Muscle of arm (tissue), 14 donors: ENCODE measurements at places on chromosomes 12 and 14.

GRCh38 chr12:124778411-124778810, 85.3 kb downstream of the SCARB1 start:
- no peak for DNase-seq

GRCh38 chr12:80551897-80552296, 107.9 kb downstream of the PTPRQ start:
- peak; percentile 35 for DNase-seq

DNA sequence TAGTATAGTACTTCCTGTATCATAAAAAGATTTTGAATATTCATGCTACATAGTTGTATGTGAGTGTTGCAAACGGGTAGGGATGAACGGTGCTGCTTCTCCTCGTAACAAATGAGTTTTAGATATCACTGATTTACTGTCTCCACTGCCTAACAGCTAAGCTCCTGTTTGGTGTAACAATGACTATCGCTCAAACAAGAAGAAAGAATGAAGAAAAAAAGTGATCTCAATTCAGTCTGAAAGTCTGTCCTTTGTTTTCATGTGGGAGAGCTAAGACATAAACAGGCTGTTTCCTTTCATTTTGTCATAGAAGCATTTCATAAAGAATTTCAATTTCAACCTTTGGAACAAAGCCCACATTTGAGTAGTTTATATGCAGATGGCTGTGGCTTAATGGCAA, 26.1 kb upstream of the RTRAF start:
- peak; percentile 55 for DNase-seq

GRCh38 chr12:104048811-104049210, 1.2 kb downstream of the GLT8D2 start:
- no peak for DNase-seq

- DNase-seq: no peak
Observed at GRCh38 chr12:104750061-104750460, 208.0 kb downstream of the SLC41A2 start.

- no peak for DNase-seq
Observed at GRCh38 chr14:65906344-65906743, 493.8 kb downstream of the FUT8 start.

DNA sequence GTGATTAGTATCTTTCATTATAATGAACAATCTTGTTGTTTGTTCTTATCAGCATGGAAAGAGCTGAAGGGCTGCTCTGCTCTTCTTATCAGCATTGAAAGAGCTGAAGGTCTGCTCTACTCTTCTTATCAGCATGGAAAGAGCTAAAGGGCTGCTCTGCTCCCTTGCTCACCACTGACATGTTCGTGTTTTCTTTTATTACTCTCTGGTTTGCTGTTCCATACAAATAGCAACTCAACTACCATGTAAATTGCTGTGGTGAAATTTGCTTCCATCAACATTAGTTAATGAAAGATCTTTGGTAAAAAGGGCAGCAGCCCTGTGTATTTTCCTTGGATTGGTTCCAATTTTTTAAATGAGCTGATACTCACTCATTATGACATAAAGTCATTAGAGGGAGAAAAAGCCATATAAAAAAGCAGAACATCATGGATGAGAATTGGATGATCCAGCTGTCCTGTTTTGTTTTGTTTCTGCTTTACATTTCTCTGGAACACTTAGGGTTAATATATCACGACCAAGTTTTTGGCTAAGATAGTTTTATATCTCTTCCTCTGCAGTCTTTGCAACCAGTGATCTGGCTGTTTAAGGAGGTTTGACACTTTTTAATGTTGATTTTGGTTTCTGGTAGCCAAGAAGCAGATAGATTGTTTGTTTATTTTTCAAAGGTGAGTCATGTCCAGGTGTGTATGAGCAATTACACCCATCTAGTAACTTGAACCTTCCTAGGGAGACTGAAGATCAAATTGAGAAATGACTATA, 356.6 kb downstream of the CEP128 start:
- DNase-seq: no peak

DNA sequence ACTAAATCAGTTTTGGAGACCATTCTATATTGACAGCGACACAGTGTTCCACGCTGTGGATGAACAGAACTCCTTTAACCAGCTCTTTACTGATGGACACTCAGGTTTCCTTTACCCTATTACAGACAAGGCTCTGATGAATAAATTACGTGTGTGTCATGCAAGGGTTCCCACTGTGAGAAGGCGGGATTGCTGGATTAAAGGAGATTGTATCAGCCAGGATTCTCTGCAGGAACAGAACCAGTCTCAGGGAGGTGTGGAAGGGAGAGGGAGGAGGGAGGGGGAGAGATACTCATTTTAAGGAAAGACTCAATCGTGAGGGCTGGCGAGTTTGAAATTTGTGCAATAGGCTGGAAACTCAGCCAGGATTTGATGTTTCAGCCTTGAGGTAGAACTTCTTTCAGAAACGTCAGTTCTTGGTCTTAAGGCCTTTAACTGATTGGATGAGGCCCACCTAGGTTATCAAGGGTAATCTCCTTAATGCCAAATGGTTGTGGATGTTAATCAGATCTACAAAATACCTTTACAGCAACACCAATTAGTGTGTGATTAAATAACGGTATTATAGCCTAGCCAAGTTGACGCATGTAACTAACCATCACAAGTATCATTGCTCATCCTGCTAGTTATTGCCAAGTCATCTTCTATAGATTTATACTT, 104.0 kb downstream of the GCH1 start:
- no peak for DNase-seq

DNA sequence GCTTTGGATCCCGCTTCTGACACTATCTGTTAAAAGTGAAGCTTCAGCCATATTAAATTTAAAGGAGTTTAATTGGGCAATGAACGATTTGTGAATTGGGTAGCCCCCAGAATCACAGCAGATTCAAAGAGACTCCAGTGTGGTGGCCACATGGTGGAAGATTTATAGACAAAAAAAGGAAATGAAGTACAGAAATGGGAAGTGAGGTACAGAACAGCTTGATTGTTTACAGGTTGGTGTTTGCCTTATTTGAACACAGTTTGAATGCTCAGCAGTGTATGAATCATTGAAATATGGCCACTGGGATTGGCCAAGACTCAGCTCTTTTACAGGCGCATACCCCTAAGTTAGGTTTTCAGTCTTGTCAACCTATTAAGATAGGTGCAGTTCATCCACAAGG, 21.9 kb downstream of the CCDC91 start:
- no peak for DNase-seq

- DNase-seq: peak; percentile 33
Observed at GRCh38 chr12:59887178-59887577, 291.3 kb downstream of the SLC16A7 start.

DNA sequence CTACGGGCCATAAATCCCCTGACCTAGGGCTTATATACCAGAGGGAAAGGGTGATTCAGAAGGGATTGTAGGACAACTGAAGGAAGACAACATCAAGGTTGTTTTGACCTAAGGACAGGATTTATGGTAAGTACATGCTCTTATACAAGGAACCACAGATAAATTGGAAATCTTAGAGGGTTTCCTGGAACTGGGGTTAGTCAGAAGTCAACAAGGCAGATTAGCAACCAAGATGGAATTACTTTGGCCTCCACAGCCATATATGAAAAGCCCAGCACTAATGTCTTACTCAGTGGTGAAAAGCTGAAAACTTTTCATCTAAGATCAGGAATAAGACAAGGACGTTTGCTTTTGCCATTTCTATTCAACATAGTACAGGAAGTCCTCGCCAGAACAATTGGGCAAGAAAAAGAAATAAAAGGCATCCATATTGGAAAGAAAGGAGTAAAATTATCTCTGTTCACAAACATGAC, 5.4 kb downstream of the TMBIM4 start:
- DNase-seq: no peak
